ENCODE measurements at places on chromosomes 7 and 10. TPM values are rescaled to one million over a fixed set of nuclear protein-coding genes. Genes with fewer than 3 reads are reported as not detected.

The GTF2IRD2 gene
- total RNA-seq = 5.2 TPM

The FAM25C gene
- not detected for total RNA-seq

The ZNF37A gene
- total RNA-seq = 6.3 TPM

The ACSM6 gene
- not detected for total RNA-seq

The SYT15 gene
- 2.7 TPM for total RNA-seq

The GJD4 gene
- total RNA-seq = 0.06 TPM
